HT1080 (cell line): ENCODE measurements at places on chromosomes 3 and 15. TPM values are rescaled to one million over a fixed set of nuclear protein-coding genes. Genes with fewer than 3 reads are reported as not detected.

Gene ITGA11
- total RNA-seq: 0.77 and 2.1 TPM in 2 replicates

- DNase-seq: peak; percentile 79
Measured at GRCh38 chr15:33860754-33861153, 107.5 kb upstream of the CHRM5 start.

DNA sequence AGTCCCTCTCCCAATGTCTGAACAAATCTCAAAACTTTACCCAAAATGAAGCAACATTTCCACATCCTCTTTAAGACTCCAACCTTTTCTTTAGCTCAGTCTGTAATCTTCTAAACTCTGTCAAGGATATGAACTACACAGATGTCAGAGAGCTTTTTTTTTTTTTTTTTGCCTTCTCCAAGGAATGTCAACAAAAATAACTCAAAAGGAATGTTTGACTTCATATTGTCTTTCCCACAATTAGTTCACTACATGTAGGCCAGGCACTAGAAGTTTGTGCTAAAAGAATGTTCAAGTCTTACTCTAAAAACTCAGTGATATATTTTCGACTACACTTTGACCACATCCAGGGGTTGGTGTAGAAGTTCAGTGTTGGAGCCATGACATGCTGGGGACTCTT is 37.1 kb downstream of the ADAMTS9 start:
- DNase-seq: no peak

Gene EHHADH
- 2.2 and 6.8 TPM in 2 replicates for total RNA-seq

- DNase-seq: no peak
Measured at GRCh38 chr3:138136201-138136600, 4.0 kb upstream of the A4GNT start.

DNA sequence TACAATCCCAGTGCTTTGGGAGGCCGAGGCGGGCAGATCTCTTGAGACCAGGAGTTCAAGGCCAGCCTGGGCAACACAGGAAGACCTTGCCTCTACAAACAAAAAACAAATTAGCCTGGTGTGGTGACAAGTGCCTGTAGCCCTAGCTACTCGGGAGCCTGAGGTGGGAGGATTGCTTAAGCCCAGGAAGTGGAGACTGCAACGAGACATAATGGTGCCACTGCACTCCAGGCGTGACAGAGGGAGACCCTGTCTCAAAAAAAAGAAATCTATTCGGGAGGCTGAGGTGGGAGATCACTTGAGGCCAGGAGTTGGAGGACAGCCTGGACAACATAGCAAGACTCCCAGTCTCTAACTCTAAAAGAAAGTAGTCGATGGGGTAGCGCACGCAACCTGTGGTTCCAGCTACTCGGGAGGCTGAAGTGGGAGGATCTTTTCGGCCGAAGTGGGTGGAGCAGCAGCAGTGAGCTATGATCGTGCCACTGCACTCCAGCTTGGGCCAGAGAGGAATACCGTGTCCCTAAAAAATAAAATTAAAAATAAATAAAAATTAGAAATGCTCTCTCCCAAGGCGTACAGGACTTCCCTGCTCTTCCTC is 775 bp downstream of the C3orf33 start:
- DNase-seq: no peak

DNA sequence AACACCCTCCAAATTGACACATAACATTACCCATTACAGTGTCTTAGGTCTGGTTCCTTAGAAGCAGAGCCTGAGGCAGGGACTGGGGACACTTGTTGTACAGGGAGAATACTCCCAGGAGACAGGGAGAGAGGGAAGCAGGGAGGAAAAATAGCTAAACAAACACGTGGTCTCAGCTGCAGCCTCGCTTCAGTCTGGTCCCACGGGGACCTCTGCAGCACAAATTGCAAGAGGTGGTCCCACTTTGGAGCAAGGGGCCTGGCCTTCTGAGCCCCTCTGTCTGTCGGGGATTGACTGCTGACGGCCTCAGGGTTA is 25.0 kb upstream of the PLA2G4D start:
- DNase-seq: no peak

DNA sequence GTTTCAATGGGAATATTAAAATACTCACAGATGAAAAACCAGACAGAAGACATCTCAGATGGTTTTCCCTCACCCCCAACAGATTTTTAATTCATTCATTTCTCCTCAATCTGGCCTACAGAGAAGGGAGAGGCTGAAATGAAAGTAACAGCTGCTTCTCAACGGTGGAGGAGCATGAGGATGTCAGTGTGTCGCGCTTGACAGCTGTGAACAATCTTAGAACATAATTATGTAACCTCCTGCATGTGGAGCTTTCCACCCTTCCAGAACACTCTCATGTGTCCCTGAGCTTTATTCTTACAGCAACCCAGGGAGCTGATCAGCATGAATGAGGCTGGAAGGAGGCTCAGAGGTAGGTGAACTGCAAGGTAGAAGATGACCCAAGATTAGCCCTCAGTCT is 52.7 kb downstream of the MB21D2 start:
- no peak for DNase-seq

DNA sequence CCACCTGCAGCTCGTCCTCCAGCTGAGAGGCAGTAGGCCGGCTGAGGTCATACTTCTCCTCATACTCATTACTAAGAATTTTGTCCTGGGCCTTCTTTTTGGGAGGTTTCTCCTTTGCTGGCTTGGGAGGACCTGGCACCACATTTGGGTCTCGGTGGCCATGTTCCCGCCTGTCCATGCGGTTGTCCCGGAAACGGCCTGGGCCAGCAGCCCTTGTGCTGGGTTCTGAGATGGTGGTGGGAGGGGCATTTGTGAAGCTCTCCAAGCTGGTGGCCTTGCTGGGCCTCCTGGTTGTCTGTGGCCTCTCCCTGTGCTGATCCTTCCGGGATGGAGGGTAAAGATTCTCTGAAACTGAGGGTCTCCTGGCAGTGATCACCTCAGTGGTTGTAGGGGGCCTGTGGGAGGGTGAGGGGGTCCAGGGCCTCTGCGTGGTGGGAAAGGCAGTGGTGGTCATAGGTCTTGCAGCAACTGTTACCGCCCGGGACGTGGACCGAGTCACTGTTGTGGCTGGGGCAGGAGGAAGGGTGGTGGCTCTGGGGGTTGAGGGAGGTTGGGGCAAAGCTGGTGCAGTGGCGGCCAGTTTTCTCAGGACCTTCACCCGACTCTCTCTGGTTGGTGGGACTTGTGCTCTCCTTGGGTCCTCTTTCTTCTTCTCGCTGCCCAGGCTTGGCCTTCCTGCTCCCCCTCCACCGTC is 2.5 kb downstream of the CCDC80 start:
- no peak for DNase-seq

Gene DMXL2
- total RNA-seq: 9.6 and 10.7 TPM in 2 replicates

- peak; percentile 38 for DNase-seq
Measured at GRCh38 chr15:75785771-75786574, 57.3 kb upstream of the UBE2Q2 start.

DNA sequence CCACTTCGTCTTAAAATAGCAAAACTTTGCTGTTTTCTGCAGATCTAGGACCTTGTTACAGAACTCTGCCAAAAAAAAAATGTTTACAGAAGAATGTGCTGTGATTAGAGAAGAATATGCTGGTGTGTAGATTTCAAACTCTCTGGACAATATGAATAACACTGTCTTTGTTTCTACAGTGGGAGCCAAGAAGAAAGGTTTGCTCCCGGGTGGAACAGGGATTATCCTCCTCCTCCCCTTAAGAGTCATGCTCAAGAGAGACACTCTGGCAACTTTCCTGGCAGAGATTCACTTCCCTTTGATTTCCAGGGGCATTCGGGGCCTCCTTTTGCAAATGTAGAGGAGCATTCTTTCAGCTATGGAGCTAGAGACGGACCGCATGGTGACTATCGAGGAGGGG is 27.3 kb downstream of the RBM6 start:
- DNase-seq: no peak

- DNase-seq: no peak
Measured at GRCh38 chr15:36953346-36953745, 147.0 kb downstream of the MEIS2 start.

- peak; percentile 30 for DNase-seq
Measured at GRCh38 chr3:16290007-16290826, 25.2 kb downstream of the OXNAD1 start.

DNA sequence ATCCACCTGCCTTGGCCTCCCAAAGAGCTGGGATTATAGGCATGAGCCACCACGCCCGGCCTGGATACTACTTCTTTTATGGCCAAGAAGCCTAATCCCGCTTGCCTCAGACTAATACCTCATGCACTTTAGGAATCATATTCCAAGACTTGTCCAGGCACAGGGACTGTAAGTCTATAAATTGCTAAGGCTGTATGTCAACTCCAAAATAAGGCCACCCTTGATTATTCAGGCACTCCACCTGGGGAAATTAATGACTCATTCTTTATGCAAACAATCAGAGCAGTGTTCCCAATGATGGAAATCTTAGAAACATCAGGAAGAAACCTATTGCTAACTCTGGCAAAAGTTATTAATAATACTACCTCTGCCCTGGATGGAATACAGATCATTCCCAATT is 98.4 kb downstream of the ERC2 start:
- DNase-seq: no peak

DNA sequence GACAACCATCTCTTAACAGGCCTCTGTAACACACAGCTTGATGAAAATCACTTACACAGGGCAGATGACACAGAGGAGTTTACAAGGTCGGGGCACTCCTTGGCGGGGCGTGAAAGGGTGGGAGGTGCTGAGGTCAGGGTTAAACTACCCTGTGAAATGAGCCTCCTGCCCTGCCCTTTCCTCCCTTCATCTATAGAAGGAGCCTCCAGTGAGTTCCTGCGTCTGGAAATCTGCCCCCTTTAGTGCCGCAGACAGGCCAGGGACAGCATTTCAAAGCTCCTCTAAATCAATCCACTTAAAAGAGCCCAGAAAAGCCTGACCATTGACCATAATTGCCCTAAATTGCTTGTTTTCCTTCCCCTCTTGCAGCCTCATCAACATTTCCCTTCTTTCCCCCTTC is 1.9 kb downstream of the ROBO1 start:
- no peak for DNase-seq

- no peak for DNase-seq
Measured at GRCh38 chr15:31341071-31341470, 14.4 kb downstream of the KLF13 start.

DNA sequence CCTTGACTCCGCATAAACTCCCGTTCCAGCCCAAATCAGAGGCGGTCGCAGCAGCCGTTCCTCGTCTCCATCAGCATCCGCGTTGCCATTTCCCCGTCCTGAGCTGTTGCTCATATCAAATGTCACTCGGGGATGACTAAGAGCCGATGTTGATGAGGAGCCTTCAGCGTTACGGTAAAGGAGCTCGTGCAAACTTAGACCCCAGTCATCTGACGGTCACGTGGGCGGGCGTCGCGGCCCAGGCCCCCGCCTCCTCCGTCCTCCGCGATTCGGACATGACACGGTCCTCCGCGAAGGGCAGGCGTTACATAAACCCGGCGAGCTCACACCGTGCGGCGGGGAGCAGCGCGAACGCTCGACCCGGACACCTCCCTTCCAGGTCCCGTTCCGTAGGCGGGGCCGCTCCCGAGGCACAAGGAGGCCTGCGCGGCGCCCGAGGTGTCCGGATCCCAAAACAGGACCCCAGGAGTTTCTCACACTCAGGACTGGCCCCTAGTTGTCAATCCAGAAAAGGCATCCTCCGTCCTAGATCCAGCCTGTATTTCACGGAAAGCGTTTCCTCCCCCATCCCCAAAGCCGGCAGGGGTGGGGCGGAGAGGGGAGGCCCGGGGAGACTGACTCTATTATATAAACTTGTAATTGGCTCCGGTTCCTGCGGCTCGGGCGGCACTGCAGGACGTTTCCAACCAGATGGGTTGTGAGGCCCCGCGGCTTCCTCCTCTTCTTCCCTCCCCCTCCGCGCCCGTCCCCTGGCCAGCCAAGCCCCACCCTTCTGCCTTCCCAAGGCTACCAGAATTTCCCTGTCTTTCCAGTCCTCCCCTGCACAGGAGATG is 100.0 kb upstream of the IGF1R start:
- peak; percentile 35 for DNase-seq

DNA sequence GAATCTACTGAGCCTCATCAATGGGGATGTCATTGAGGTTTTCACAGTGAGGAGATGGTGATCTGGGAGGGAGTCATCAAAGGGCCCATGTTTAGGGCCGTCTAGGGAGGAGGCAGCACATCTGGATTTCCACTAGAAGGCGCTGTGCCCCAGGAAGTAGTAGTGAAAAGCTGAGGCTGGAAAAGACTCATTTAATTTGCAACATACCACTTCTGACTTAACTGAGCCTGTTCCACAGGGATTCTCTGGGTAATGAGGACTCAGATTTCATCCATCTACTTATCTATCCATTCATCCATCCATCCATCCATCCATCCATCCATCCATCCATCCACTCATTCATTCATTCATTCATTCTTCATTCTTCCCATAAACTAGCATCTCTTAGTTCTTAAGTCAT is 17.4 kb upstream of the SHF start:
- DNase-seq: peak; percentile 62

GRCh38 chr15:81296673-81297072 is 27.3 kb downstream of the STARD5 start:
- DNase-seq: peak; percentile 32

Gene MESP2
- not detected in 2 replicates for total RNA-seq

Gene PAK6
- total RNA-seq: 0.02 and 0.03 TPM in 2 replicates

Gene HESX1
- total RNA-seq: 0.20 and 1.3 TPM in 2 replicates

DNA sequence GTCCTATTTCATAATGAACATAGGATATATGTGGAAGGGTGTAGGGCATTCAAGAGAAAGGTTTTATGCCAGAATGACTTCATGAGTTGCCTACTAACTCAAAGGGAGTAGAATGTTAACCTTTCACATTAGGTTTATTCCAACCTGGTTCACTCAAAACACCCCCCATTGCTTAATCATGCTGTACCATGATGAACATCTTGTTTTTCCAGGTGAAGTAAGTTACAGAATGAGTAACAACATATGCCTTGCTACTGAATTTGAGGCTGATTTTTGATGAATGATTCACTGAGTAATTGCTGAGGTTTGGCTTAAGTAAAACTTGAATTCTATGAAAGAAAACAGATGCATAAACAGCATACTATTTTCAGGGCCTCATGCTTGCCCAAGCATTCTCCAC is 5.9 kb upstream of the CLDN16 start:
- peak; percentile 68 for DNase-seq

Gene TEX55
- not detected in 2 replicates for total RNA-seq

DNA sequence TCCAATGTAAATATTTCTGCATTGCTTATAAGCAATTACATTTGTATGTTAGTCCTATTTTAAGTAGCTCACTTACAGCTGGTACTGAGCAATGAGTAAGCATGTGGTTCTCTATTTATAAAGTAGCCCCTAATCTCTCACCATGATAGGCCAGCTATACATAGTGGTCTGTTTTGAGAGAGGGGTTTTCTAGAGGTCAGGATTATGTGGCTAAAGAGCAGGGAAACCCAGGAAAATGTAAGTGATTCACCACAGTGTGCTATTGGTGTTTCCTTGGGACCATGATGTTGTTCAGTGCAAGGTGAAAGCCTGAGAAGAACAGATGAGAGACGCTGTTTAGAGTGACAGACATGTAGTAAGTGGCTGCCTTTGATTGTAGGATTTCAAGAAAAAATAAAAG is 26.4 kb downstream of the RBMS3 start:
- DNase-seq: peak; percentile 15

Gene ISLR2
- not detected in 2 replicates for total RNA-seq

Gene IL12A
- total RNA-seq: 18.8 and 27.1 TPM in 2 replicates

DNA sequence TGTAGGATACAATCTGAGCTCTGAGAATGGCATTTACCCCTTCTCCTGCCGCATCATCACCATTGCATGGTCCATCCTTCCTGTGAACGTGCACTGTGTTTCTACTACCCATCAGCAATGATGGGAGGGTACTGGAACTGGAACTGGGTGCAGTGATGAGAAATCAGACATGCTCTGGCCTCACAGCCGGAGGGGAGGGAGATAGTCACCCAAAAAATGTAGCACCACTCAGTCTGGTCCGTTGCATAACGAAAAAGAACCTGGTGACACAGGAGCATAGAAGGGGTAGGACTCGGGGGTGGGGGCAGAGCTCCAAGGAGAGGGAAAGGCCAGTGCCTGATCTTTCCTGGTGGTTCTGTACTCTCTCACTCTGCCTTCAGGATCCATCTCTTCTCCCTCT is 205.0 kb downstream of the RPLP1 start:
- no peak for DNase-seq
